ENCODE measurements at places on chromosomes 13 and 19.

GRCh38 chr13:108257248-108257647 lies 12.3 kb upstream of the TNFSF13B start:
- ATAC-seq = no peak

- no peak for ATAC-seq
Measured at GRCh38 chr13:90068658-90069057, 1278.8 kb upstream of the MIR17HG start.

- no peak for ATAC-seq
Measured at GRCh38 chr13:65336087-65336749, 1893.9 kb downstream of the PCDH9 start.

GRCh38 chr13:65999411-65999810 lies 1230.7 kb downstream of the PCDH9 start:
- ATAC-seq = no peak

- ATAC-seq = no peak
Measured at GRCh38 chr19:6802336-6803035, 30.0 kb downstream of the VAV1 start.

- no peak for ATAC-seq
Measured at GRCh38 chr13:112179995-112180394, 113.0 kb downstream of the SOX1 start.

All from SK-N-SH treated with all-trans-retinoic acid at 6 μM for 48 hours (cell line).